ENCODE measurements at places on chromosomes 5 and 9.

GRCh38 chr9:25724424-25724823 is 46.2 kb upstream of the TUSC1 start:
- DNase-seq, result no peak

- DNase-seq, result no peak
Observed at GRCh38 chr5:150649108-150650020, 8.9 kb downstream of the SYNPO start.

DNA sequence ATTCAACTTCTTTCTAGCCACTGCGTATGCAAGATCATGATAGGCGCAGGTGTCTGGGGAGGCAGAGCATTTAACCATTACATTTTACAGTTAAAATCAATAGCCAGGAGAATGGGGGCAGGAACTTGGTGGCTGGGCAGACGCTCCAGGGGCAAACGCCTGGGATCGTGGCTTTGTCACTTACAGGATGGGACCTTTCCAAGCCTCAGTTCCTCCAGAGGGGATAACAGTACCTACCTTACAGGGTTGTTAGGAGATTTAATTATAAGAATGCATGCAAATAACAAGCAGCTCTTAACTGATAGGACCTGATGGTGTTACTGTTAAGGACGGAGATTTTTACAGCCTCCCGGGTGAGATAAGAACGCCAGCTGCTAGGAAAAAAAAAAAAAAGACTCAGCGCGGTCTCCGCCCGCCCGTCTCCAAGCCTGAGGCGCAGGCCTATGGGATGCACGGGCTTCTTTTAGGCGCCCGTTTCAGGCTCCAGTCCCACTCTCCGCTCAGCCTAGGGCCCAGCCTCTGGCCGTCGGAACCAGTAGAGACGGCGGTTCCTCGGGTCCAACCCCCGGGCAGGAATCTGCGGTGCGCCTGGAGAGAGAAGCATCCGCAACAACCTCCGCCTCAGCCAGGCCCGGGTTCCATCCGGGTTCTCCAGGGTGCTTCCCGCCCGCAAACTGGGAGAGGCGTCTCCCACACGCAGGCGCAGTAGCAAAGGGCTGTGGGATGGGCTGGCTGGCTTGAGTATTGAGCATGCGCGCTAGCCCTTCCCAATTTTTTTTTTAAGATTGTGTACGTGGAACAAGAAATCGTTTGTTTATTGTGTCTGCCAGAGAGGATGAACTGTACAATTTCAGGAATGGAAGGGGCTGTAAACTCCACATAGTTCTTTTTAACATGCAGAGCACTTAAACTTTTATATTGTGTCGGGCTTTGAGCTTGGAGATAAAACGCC is at the start of gene FAM200C:
FAM200C (minus strand) TSS at position 653 of the 952 bp plus-strand sequence. CDS start 4,564 bp downstream, outside the sequence.
- DNase-seq, result peak; percentile 35

DNA sequence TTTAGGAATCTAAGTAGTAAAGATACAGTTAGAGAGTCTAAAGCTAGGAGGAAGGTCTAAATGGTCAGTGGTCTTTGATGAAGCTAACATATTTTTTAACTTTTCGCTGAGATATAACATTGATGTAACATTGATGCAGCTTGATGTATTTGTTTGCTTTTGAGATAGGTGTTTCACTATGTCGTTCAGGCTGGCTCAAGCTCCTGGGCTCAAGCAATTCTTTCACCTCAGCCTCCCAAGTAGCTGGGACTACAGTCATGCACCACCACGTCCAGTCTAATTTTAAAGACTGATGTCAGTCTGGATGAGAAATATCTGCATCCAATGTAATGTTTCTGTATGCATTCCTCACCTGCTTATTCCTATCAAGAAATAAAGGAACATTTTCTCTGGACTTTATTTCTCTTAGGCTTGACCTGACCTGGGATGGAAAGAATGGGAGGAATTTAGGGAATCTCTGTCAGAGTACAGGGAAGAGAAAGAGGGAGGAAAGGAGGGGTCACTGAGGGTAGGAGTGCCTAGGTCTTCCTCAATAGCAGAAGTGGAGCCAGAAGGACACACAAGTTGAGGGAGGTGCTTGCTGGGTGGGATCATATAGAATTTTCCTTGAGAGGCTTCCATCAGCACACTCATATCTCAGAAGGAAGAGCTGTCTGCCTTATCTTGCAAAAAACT is 101.5 kb upstream of the GPBP1 start:
- DNase-seq, result no peak

GRCh38 chr5:17065458-17065857 is 129.4 kb upstream of the MYO10 start:
- no peak for DNase-seq

DNA sequence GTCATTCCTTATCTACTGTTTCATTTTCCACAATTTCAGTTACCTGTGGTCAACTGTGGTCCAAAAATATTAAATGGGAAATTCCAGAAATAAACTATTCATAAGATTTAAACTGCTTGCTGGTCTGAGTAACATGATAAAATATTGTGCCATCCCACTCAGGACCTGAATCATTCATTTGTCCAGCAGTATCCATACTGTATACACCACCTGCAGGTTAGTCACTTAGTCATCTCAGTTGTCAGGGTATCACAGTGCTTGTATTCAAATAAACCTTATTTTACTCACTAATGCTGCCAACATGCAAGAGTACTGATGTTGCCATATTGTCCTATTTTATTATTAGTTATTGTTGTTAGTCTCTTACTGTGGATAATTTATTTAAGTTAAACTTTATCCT is 139.7 kb downstream of the FBXO4 start:
- no peak for DNase-seq

DNA sequence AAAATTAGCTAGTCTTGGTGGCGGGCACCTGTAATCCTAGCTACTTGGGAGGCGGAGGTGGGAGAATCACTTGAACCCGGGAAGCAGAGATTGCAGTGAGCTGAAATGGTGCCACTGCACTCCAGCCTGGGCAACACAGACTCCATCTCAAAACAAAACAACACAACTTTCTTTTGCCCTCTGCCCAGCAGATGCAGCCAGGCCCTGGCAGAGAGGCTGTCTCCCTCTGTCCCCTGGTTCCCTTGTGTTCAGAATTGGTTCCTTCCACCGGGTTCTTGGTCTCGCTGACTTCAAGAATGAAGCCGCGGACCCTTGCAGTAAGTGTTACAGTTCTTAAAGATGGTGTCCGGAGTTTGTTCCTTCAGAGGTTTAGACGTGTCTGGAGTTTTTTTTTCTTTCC is 30.2 kb upstream of the CEP72 start:
- no peak for DNase-seq
